ENCODE measurements at places on chromosomes 16 and 17.

- DNase-seq: peak; percentile 71
These were observed 32.6 kb upstream of the MEOX1 start for GRCh38 chr17:43694081-43694870.

DNA sequence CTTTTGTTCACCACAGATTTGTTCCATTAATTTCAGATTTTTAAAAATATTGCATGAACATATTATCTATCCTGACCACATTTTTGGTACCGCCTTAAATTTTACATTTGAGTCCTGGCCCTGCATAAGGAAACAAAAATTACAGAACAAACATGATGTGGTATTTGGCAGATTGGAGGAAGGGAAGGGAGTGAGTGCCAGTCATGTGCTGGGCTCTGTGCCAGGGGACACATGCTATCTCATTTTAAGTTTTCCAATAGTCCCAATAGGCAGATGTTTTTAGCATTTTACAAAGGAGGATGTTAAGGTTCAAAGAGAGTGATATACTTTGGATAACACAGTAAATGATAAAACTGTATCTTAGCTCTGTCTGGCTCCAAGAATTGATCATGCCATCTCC, 185.1 kb downstream of the CDK5R1 start:
- DNase-seq: no peak

DNA sequence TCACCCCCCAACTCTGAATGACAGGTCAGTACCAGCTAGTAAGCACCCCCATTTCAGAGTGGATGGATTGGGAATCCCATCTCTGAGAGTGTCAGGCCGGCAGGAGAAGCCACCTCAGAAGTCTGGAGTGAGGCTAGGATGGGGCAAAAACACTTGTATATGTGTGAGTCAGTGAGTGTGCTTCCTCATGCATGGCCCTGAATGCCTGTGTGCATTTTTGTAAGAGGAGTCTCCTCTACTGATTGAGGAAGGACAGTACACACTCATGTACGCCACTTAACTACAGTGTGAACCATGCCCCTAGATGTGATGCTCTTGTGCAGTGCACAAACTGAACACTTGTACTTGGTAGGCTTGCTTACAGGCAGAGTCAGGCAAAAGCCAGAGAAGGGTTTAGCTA, 22.3 kb upstream of the NAGS start:
- DNase-seq: no peak

GRCh38 chr17:67713169-67713568, 4.6 kb upstream of the NOL11 start:
- no peak for DNase-seq

- DNase-seq: no peak
These were observed 1.5 kb downstream of the GGA2 start for GRCh38 chr16:23508589-23509440.

DNA sequence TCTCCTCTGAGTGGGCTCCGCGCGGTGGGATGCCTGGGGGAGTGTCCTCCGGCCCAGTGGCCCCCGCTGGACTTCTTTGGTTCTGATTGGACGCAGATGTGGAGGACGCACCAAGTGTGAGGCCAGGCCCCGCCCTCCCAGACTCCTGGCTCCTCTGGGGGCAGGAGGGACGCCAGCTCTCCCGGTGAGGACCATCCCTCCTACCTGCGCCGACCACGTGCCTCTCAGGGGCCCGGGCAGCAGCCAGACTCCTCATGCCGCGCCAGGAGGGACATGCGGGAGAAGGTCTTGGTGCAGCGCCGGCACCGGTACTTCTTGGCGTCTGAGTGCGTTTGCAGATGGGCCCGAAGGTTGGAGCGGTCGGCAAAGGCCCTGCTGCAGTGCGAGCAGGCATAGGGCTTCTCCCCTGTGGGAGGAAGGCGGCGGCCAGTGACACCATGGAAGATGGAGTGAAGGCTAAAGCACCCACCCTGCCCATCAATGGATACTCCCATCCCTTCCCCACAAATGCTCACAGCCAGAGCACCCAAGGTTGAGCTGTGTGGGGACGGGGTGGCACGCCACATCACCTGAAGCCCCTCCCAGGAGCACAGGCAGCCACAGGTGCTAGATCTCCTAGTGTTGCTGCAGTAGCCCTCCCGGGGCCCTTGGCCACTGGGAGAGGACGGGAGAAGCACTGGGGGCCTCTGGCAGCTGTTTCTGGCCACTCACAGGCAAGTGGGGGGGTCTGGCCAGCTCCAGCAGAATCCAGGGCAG, 7.9 kb downstream of the SNAI3 start:
- DNase-seq: no peak

- peak; percentile 6 for DNase-seq
These were observed 81.0 kb downstream of the TMEM100 start for GRCh38 chr17:55641676-55642081.

GRCh38 chr17:77914385-77915254, 43.9 kb upstream of the TNRC6C start:
- DNase-seq: no peak

DNA sequence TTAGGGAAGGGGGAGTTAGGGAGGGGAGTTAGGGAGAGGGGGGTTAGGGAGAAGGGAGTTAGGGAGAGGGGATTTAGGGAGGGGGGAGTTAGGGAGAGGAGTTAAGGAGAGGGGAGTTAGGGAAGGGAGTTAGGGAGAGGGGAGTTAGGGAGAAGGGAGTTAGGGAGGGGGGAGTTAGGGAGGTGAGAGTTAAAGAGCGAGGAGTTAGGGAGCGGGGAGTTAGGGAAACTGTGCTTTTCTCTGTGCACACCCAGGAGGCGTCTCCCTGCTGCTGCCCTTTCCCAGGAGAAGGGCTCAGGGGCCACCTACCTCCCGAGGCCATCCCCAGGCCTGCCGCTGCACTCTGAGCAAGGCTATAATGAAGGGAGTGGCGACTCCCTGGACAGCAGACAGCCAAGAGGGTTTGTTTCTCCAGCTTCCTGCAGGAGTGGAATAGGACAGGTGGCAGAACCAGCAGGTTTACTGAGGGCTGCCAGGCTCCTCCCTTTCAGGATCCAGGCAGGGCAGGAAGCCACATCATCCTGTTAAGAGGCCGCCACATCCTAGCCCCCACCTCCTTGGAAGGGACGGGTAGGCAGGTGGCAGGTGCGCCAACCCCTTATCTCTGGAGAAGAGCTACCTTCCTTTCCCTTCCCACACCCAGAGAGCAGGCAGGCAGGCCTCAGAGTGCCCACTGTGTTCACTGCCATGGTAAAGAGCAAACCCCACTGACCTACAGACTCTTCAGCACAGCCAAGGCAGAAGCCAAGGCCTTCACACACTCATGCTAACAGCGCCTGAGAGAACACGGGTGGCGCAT, 4.3 kb downstream of the CANT1 start:
- no peak for DNase-seq

- DNase-seq: no peak
These were observed 24.3 kb upstream of the B4GALNT2 start for GRCh38 chr17:49108318-49108717.

DNA sequence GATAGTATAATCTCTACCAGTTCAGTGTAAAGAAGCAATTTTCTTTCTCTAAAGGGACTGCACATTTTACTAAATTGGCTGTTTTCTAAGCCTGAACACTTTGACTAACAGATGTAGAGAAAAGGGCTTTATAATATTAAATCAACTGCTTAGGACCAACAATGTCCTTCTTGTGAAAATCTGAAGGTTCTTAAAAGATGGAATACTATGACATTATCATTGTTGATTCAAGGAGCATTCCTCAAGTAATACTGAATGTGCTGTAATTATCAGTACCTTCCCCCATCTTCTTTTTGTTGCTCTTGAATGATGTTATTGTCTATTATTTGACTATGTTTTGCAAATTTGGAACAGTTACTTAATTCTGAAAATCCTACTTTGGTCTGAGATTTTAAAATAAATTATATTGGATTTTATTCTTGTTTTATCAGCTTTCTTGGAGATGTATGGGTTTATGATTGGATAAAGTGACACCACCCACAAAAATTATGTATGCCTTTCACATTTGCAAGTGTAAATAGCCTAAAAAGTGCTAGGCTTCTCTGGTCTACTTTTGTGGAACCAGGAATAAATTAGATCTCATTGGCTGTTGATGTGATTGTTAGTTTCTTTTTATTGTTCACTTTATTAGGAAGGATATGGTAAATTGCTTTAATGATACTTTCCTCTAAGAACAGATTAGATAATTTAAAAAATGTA, 53.0 kb downstream of the TAOK1 start:
- DNase-seq: no peak

DNA sequence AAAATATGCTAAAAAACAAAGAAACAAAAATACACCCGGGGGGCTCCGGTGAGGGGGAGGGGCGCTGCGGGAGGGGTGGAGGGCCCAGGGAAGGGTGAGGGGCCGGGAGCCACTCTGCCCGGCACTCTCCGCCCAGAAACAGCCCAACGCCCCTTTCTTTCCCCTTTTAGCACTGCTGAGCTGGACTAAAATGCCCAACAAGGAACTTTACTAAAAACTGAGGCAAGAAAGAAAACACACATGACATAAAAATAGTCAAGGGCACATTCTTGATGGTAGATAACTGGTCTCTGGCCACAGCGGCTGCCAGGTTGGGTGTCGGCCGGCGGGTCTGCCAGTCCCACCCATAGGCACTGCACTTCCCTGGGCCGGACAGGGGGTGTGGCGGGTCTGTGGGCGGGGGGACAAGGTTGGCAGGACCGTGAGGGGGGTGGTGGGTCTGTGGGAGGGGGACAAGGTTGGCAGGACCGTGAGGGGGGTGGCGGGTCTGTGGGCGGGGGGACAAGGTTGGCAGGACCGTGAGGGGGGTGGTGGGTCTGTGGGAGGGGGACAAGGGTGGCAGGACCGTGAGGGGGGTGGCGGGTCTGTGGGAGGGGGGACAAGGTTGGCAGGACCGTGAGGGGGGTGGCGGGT, 20.9 kb downstream of the METRNL start:
- no peak for DNase-seq

- no peak for DNase-seq
These were observed 16.2 kb upstream of the KPNA2 start for GRCh38 chr17:68019336-68019674.

GRCh38 chr16:50474138-50474537, 74.1 kb upstream of the NKD1 start:
- no peak for DNase-seq

GRCh38 chr16:16988963-16989362, 481.8 kb downstream of the XYLT1 start:
- no peak for DNase-seq

- no peak for DNase-seq
These were observed 180.2 kb downstream of the RPTOR start for GRCh38 chr17:80724775-80725266.

- no peak for DNase-seq
These were observed 8.4 kb downstream of the GLOD4 start for GRCh38 chr17:773467-774312.

GRCh38 chr17:80426671-80427326, 11.8 kb downstream of the ENDOV start:
- DNase-seq: peak; percentile 89

- no peak for DNase-seq
These were observed at the start of gene OR3A3 for GRCh38 chr17:3411070-3411469. Gene OR3A3 (plus strand): TSS chr17:3411370.

GRCh38 chr17:35804658-35805192, 4.6 kb upstream of the TAF15 start:
- no peak for DNase-seq

DNA sequence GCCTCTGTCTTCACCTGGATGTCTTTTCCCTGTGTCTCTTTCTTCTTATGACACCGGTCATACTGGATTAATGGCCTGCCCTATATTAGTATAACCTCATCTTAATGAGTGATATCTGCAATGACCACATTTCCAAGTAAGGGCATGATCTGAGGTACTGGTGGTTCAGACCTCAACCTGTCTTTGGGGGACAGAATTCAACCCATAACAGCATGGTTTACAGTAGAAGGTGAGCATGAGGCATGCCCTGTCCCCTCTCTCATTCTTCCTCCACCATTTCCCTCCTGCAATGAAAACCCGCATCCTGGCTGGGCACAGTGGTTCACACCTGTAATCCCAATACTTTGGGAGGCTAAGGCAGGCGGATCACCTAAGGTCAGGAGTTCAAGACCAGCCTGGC, 2.8 kb upstream of the RAB37 start:
- DNase-seq: no peak

DNA sequence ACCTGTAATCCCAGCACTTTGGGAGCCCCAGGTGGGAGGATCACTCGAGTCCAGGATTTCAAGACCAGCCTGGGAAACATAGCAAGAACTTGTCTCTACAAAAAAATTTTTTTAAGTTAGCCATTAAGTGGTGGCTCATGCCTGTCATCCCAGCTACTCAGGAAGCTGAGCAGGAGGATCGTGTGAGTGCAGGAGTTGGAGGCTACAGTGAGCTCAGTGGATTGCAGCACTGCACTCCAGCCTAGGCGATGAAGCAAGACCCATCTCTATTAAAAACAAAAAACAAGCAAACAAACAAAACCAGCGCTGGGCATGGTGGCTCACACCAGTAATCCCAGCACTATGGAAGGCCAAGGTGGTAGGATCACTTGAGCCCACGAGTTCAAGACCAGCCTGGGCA, 38.0 kb downstream of the HEATR3 start:
- DNase-seq: no peak

GRCh38 chr17:80969030-80969673, 22.5 kb upstream of the CHMP6 start:
- no peak for DNase-seq

DNA sequence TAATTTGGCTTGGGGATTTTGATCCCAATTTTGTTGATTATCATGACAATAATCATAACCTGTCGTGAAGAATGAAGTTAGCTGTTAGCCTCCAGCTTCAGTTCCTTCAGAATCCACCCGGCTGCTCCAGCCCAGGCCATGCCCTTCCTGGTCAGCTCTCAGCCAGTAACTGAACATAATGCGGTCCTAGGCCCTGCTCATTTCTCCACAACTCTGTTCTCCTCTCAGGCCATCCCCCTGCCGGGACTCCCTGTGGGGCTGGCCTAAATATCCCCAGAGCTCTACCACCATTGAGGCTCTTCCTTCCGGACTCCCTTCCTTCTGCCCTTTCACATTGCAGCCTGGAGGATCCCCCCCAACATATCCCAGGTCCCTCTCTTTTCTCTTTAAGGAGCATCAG, 833.4 kb upstream of the GOT2 start:
- DNase-seq: no peak

GRCh38 chr17:82519971-82520903, 705 bp downstream of the FOXK2 start:
- DNase-seq: peak; percentile 33

- DNase-seq: no peak
These were observed 74.7 kb upstream of the NKD1 start for GRCh38 chr16:50473356-50473945.

DNA sequence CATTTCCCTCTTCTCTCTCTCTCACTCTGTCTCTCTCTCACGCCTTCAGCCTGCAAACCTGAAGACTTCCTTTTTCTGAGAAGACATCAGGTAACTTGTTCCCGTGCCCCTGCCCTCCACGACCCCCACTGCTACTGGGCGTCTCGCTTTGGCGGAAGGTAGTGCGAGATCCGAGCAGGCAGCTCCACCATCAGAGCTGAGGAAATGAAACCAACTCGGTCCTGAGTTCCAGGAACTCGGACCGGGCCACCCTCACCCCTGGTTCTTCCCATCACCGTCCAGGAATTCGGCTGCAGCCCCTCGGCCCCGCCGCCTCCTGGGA, 585 bp downstream of the MLKL start:
- peak; percentile 10 for DNase-seq

DNA sequence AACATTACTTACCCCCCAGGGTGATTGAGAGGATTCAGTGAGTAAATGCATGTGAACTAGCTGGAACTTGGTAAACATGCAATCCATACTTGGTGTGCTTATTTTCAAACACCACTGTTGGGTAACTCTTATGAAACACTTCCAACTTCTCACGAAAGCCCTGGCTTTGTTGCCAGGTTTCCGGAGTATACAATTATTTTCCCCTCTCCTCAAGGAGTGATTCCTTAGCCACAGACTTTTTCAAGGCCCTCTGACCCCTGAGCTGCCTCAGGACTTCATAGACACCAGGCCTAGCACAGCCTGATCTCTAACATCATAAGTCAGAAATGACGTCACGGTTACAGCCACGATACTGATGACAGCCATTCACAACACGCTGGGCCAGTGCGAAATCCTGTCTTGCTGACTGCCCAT, 27.6 kb downstream of the HSD17B2 start:
- no peak for DNase-seq
